ENCODE measurements at places on chromosomes 13 and 19. TPM values are rescaled to one million over a fixed set of nuclear protein-coding genes. Genes with fewer than 3 reads are reported as not detected.

DNA sequence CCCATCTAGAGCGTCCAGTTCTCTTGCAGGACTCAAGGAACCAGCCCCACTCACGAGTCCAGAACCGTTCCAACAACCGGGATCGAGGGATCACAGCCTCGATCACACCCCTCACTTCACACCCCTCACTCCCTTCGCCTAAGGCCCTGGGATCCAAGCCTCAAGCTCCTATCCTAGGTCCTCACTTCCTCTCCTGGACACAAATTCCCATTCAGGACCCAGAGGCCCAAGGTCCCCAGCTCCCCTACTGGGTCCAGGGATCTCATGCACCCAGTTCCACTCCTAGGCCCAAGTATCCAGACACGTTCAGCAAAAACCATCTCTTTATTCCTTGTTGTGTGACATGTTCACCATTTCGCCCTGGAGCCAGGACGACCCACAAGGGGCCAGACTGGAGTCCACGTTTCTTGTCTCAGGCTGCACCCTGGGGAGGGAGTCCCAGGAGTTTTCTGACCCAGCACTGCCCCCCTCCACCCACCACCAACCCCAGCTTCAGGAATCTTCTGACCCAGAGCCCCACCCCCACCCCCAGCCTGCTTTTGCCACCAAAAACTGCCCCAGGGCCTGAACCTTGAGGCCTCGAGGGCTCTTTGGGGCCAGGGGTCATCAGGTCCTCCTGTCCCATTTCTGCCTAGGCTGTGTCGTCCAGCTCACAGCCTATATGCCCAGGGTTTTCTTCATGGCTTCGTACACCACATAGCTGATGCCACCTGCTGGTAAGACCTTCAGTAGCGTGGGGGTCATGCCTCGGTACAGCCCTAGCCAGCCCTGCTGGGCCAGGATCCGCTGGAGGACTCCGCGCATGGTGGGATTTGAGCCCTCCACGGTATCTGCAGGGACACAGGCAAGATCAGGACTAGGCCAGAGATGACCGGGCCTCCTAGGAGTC is 1.4 kb upstream of the KHSRP start:
- peak; percentile 29 for DNase-seq
- peak overlapping the region; percentile 7 for H3K4me3 ChIP-seq
- H3K36me3 ChIP-seq = peaks cover 18% of the 10 kb centered on the region
- peaks cover 11% of the 10 kb centered on the region for H3K4me1 ChIP-seq
- H3K27ac ChIP-seq = peak overlapping the region; percentile 79

NCAN gene
- polyA plus RNA-seq = 0.27 TPM

- no peak for DNase-seq
- no peaks in the 10 kb centered on the region for H3K4me1 ChIP-seq
- peak overlapping the region; percentile 53 for H3K27ac ChIP-seq
- H3K4me3 ChIP-seq = no peak overlapping the region
These were observed 43.9 kb upstream of the TSC22D1 start for GRCh38 chr13:44620057-44620456.

EFNA2 gene
- polyA plus RNA-seq = 17.7 TPM

DNA sequence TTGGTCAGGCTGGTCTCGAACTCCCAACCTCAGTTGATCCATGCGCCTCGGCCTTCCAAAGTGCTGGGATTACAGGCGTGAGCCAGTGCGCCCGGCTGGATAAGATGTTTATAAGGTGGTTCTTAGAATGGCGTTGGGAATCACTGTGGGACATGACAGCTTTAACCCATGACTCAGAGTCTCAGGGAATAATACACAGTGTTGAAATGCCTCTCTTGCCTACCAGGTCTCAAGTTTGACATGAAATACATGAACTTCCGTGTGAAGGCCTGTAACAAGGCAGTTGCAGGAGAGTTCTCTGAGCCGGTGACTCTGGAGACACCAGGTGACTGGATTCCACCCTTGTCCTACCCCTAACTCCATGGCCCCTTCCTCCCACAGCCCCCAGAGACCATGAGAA is 12.6 kb downstream of the FSD1 start:
- H3K27me3 ChIP-seq = no peaks in the 10 kb centered on the region
- H3K27ac ChIP-seq = no peak overlapping the region
- DNase-seq = no peak

- H3K27ac ChIP-seq = peak overlapping the region; percentile 92
- no peak overlapping the region for H3K4me3 ChIP-seq
- H3K4me1 ChIP-seq = peaks cover 9% of the 10 kb centered on the region
- H3K36me3 ChIP-seq = peaks cover 38% of the 10 kb centered on the region
- DNase-seq = peak; percentile 90
- H3K27me3 ChIP-seq = no peaks in the 10 kb centered on the region
These were observed 868 bp upstream of the EGLN2 start for GRCh38 chr19:40797963-40798682.

GRCh38 chr13:50593207-50593606 is 250.3 kb downstream of the DLEU7 start:
- no peaks in the 10 kb centered on the region for H3K36me3 ChIP-seq
- H3K4me3 ChIP-seq = no peak overlapping the region
- no peaks in the 10 kb centered on the region for H3K27me3 ChIP-seq

DNA sequence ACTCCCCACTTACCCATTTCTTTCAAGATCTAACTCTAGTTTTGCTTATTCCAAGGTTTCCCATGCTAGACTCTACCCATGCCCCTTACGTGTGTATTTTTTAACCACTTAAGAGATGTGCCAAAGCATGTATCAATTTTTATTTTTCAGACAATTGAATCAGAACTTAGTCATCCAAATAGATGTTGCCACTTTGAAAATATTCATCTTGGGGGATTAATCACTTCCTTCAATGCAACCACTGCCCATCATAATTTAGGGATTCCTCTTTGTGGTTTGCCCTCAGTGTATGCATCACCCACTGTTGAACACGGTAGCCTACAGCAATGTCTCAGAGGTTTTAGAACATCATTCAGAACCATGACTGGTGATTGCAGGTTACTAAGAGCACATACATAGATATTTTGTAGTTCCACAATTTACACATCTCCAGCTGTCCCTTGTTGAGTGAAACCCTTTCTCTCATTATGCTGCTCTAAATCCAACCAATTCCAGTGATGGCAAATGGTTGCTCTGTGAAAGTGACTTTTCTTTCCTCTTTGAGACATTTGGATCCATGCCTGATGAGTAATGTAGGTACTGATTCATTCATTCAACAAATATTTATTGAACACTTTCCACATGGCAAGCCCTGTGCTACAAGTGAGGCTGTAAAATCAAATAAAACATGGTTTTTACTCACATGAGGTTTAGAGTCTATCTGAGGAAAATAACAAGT is 60.6 kb upstream of the SERP2 start:
- no peaks in the 10 kb centered on the region for H3K36me3 ChIP-seq
- H3K27ac ChIP-seq = no peak overlapping the region
- peak; percentile 49 for DNase-seq
- H3K27me3 ChIP-seq = no peaks in the 10 kb centered on the region

DNA sequence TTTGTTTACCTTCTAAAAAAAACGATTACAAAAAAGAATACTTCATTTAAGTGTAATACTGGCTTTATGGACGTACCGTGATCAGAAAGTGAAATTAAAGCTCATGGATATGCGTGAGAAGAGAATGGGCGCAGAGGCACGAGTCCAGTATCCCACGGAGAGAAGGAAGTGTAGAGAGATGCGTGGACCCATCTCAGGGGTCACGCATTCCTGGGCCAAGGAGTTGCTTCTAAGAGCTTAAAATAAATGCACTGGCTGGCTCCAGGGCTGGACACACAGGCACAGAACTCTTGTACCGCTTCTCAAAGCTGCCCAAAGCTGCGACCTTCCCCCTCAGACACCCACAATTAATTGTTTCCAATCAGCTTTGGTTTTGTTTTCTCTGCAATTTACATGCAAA is 8.7 kb upstream of the SPC24 start:
- DNase-seq = no peak
- no peak overlapping the region for H3K27ac ChIP-seq
- H3K27me3 ChIP-seq = no peaks in the 10 kb centered on the region
- peaks cover 44% of the 10 kb centered on the region for H3K36me3 ChIP-seq
- H3K4me1 ChIP-seq = peaks cover 4% of the 10 kb centered on the region

DNA sequence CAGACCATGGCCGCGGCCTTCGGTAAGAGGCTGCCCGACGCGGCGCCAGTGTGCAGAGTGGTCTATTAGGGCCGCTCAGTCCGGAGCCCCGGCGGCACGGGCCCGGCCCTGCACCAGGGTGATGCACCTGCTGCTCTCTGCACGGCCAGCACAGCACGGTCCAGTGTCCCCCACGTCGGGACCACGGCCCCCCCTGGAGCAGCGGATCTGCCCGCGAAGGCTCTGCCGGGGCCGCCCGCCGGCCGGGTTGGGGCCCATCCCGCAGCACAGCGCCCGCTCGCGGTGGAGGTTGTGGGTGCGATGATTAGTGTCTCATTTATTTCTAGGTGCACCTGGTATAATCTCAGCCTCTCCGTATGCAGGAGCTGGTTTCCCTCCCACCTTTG is 7.9 kb downstream of the PTBP1 start:
- peaks cover 97% of the 10 kb centered on the region for H3K36me3 ChIP-seq
- no peak overlapping the region for H3K27ac ChIP-seq
- DNase-seq = no peak
- peaks cover 31% of the 10 kb centered on the region for H3K4me1 ChIP-seq
- H3K4me3 ChIP-seq = no peak overlapping the region
- H3K27me3 ChIP-seq = no peaks in the 10 kb centered on the region

DNA sequence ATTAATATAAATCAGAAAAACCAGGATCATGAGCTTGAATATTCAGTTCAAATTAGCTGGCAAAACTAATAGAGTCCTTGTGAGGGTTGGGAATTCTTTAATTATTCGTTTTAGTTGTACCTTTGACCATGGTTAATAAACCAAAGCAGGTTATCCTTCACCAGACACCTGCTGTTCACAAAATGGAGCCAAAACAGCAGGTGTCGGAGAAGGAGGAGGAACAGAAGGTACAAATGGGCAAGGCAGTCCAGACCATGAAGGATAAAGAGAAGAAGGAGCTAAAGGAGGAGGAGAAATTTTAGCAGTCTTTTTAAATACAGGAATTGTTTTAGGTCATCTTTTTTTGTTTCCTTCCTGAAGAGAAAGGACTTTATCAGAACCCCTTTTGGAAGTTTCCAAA is 106.1 kb downstream of the NHLRC3 start:
- no peaks in the 10 kb centered on the region for H3K27me3 ChIP-seq
- H3K36me3 ChIP-seq = no peaks in the 10 kb centered on the region
- H3K27ac ChIP-seq = no peak overlapping the region
- H3K4me3 ChIP-seq = no peak overlapping the region

GRCh38 chr19:55491546-55492360 is 3.5 kb downstream of the SSC5D start:
- no peak overlapping the region for H3K4me3 ChIP-seq
- peaks cover 12% of the 10 kb centered on the region for H3K4me1 ChIP-seq
- H3K27me3 ChIP-seq = no peaks in the 10 kb centered on the region

DNA sequence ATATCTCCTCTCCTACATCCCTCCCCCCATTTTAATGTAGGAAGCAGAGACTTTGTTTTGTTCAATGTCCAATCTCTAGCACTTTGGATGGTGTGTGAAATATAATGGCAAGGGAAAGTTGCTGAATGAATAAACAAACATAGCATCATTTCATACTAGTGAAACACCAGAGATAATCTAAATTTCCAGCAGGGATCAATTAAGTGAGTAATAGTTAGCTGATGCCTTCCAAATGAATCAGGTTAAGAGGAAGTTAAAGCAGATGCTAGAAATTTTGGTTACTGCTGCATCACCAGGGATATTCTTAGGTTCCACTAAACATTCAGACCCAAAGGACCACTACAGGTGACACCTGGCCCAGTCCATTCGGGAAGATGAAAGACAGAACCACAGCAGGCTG is 8.1 kb downstream of the MRPS31 start:
- no peaks in the 10 kb centered on the region for H3K27me3 ChIP-seq
- H3K4me1 ChIP-seq = no peaks in the 10 kb centered on the region
- no peak for DNase-seq
- no peak overlapping the region for H3K4me3 ChIP-seq
- no peak overlapping the region for H3K27ac ChIP-seq
- H3K36me3 ChIP-seq = peaks cover 25% of the 10 kb centered on the region

CGB5 gene
- 0.09 TPM for polyA plus RNA-seq

GRCh38 chr19:35404879-35405622 is 34.2 kb downstream of the GPR42 start:
- H3K4me1 ChIP-seq = no peaks in the 10 kb centered on the region
- H3K27ac ChIP-seq = peak overlapping the region; percentile 36
- DNase-seq = no peak
- H3K27me3 ChIP-seq = no peaks in the 10 kb centered on the region
- no peak overlapping the region for H3K4me3 ChIP-seq

GRCh38 chr13:113928685-113929627 is 44.9 kb downstream of the C13orf46 start:
- DNase-seq = no peak
- no peaks in the 10 kb centered on the region for H3K4me1 ChIP-seq
- no peak overlapping the region for H3K4me3 ChIP-seq
- H3K27me3 ChIP-seq = no peaks in the 10 kb centered on the region
- no peak overlapping the region for H3K27ac ChIP-seq
- H3K36me3 ChIP-seq = no peaks in the 10 kb centered on the region

MVB12A gene
- polyA plus RNA-seq = 84.8 TPM

DNA sequence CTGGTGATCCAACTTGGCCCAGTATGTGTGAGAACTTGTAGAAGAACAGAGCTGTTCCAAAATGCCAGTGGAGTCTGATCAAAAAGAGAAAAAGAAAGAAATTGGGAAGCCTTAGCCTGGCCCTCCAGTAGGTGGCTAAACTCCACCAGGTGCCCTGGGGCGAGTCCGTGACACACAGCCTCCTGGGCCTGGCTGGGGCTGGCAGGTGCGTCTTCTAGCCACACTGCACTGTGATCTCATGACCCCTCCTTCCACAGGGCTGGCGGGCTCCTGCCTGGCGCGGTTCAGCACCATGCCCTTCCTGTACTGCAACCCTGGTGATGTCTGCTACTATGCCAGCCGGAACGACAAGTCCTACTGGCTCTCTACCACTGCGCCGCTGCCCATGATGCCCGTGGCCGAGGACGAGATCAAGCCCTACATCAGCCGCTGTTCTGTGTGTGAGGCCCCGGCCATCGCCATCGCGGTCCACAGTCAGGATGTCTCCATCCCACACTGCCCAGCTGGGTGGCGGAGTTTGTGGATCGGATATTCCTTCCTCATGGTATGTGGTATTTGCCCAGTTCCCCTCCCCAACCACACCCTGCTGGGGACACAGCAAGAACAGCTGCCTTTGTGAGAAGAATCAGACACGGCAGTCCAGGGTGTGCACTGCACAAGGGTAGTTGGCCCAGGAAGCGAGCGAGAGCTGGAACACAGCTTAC is 53.7 kb downstream of the RAB20 start:
- H3K36me3 ChIP-seq = peaks cover 2% of the 10 kb centered on the region
- no peaks in the 10 kb centered on the region for H3K27me3 ChIP-seq
- H3K4me1 ChIP-seq = peaks cover 4% of the 10 kb centered on the region
- H3K4me3 ChIP-seq = no peak overlapping the region
- DNase-seq = peak; percentile 92
- H3K27ac ChIP-seq = peak overlapping the region; percentile 97

All from small intestine (tissue), 16 donors.